ENCODE measurements at places on chromosomes 2 and 18.

GRCh38 chr2:193584522-193584938 is 1389.8 kb upstream of the TMEFF2 start:
- peak; percentile 75 for DNase-seq

DNA sequence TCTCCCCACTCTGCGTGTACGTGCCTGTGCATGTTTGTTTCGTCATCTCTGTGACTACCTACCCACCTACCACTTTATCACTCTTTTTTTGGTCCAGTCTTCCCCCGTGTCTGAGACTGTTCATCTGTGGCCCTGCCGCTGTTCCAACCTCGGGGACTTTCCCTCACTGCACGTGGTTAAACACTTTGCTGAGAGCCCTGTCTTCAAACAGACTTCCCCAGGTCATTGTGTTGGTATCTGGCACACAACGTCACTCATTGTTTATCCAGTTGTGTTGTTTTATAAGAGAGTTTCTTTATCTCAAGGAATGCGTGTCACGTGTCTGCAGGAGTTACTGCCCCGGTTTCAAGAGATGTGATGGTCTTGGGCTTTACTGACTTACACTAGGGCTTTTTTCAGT is 262.0 kb upstream of the RASGRP3 start:
- DNase-seq, result no peak

DNA sequence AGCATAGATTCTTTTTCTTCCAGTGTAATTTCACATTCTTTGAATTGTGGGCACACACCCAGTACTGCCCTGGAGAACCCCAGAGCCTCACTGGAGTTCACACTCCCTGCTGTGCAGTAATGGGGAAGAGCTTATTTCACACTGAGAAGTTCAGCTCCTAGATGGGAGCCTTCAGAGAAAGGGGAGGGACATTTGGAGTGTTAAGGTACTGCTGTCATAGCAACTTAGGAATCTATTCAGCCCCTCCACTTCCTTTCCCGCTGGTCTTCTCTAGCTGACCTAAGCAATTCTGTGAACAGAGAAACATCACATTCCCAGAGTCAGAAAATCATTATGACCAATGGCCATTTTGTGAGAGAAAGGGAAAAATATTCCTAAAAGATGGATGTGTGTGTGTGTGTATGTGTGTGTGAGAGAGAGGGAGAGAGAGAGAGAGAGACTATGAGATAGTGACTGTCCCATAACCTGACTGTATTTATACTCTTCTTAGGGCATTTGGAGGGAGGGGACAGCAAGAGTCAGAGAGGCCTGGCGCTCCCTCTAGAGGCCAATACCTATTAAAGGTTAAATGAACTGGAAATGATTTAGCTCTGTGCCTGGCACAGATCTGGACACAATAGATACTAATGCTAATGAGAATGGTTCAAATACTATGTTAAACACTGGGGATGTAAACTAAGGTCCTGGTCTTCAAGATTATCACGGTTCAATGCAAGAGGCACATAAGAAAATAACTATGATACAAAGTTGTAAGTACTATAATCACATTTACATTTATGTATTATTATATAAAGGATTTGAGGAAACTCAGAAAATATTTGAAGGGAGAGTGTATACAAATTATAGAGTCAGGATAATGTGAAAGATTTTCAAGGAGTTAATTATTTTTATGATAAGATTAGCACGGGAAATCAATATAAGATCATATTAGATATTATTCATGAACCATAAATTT is 41.5 kb upstream of the RPE start:
- DNase-seq, result peak; percentile 76

GRCh38 chr2:174350018-174350417 is 15.3 kb downstream of the SP9 start:
- DNase-seq, result no peak

- no peak for DNase-seq
Measured at GRCh38 chr2:134002391-134002790, 251.5 kb upstream of the MGAT5 start.

GRCh38 chr2:174340400-174341292 is 5.9 kb downstream of the SP9 start:
- DNase-seq, result peak; percentile 73

DNA sequence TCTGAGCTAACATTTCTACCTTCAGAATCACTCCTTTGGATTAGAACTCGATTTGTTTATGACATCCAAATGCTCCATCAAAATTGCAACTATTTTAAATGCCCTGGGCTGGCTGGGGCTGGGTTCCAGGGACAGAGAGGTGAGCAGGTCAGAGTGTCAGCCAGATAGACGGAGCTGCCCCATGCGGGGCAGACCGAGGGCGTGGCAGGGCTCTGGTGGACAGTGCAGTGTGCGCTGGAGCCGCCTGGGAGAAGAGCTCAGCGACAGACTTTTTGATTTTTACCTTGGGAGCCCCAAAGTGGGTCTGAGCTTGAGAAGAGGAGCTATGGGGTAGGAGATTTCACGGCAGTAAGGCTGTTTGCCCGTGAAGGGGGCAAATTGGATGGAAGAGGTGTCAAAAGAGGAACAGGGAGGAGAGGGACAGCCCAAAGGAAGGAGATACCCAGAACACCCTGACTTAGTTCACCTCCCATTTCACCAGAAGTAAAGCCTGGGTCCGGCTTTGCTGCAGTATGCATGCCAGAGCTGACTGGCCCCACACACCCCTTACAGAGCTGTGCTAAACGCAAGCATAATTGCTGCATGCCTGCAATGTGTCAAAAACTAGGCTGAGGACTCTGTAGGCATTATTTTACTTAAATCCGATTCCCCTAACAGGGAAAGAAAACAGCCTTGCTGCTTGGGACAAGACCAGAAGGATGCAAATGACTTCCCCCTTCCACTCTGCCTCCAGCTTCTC is 33.7 kb downstream of the EN1 start:
- no peak for DNase-seq

GRCh38 chr18:25896956-25897355 is 193.5 kb downstream of the SS18 start:
- no peak for DNase-seq

- no peak for DNase-seq
Measured at GRCh38 chr2:100206731-100207255, 64.4 kb upstream of the AFF3 start.

DNA sequence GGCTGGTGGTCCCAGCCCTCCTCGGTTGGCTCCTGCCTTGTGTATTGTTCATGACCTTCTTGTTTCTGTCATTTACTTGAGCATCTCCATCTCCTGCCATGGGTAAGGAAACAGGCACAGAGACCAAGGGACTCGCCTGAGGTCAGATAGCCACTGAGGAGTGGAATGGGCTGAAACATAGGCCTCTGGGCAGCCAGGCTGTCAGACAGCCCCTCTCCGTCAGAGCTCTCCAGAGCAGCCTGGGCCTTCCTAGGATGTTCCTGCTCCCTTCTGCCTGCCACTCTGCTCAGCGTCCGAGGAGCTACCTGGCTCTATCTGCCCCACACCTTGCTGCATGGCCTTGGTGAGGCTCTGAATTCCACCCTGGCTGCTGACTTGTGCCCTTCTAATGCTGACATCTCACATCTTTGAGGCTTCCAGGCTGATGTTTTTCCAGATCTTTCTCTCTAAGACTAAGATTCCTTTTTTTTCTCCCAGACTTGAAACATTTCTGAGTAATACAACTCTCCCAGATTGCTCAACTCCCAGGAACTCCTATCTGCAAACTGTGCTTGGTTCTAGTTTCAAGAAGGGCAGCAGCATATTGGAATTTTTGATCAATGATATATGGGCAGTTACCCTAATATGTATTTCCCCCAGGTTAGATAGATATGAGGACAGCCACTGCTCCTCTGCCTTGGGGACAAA is 67.7 kb downstream of the MCFD2 start:
- DNase-seq, result no peak

- no peak for DNase-seq
Measured at GRCh38 chr2:27809761-27810241, 38.3 kb downstream of the MRPL33 start.

DNA sequence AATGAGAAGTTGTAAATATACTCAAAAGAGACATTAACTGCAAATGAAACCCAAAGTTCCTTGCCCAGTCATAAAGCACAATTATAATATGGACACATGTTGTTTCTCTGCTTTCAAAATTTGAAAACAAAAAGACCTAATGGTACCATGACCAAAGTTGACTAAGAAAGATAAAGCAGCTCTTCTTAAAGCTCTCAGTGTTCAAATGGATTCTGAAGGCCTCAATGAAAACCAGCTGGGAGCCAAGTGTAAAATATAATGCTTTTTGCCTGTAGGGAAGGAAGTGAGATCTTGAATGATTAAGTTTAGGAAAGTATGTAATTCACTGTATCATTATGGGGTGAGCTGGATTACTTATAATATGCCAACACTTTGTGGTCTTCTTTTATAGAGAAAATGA is 178.6 kb downstream of the SATB2 start:
- no peak for DNase-seq

GRCh38 chr2:120947327-120947726 is 211.7 kb downstream of the GLI2 start:
- DNase-seq, result no peak

- no peak for DNase-seq
Measured at GRCh38 chr2:205934443-205934842, 151.5 kb downstream of the INO80D start.

- DNase-seq, result no peak
Measured at GRCh38 chr2:96700086-96700485, 39.8 kb downstream of the LMAN2L start.

DNA sequence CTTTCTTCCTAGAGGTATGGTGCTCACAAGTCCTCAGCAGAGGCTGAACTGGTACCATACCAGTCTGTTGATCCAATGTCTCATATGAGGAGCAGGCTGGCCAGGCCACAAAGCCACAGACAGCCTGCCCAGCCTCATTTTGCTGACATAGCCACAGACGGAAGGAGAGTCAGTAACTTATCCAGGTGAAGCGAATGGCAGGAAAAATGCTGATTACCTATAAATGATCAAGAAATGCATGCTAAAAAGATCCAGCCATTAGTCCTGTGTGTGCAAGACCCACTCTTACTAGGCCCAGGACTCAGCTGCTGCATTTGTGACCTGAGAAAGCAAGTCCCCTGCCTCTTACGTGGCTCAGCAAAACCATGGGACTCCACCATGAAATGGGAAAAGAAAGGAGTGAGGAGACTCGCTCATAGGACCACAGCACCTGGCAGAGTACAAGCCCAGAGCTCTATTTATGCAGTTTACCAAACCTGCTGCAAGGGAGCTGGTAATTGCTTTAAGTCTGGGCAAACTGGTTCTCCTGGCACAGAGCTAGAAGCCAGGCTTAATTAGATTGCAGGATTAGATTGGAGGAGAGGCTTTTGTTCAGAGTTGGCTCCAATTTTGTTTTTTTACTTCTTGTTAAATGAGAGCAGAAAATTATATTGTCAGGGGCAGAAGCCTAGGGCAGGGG is 19.0 kb downstream of the RHOB start:
- DNase-seq, result peak; percentile 52

- peak; percentile 10 for DNase-seq
Measured at GRCh38 chr2:74191596-74192380, 6.6 kb upstream of the MTHFD2 start.

GRCh38 chr2:195561116-195561921 is 95.7 kb upstream of the SLC39A10 start:
- DNase-seq, result no peak

DNA sequence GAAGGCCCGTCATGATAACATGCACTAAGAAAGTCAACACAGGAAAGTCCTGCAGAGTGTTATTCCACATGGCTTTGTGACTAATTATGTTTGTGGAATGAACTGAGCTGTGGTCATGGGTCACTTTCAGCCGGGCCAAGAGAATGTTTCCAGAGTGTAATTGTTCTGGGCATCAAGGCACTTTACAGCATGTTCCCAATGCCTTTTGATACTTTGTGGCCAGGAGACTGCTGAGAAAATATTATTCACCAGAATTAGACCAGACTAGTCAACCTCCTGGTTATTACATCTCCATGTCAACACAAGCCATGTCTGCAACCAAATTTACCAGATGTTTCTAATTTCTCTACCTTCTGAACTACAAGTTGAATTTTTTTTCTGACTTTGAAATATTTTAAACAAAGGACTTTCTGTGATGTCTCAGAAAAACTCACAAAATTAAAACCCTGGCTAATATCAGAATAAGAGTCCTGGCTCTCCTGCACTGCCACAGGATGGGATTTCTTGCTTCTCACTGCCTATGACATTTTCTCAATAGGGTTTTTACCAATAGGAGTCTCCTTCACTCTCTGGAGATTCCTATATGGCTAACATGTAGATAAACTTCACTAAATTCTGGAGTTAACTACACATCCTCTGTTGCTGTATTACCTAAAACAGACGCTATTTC is 90.6 kb upstream of the WDR75 start:
- DNase-seq, result no peak

DNA sequence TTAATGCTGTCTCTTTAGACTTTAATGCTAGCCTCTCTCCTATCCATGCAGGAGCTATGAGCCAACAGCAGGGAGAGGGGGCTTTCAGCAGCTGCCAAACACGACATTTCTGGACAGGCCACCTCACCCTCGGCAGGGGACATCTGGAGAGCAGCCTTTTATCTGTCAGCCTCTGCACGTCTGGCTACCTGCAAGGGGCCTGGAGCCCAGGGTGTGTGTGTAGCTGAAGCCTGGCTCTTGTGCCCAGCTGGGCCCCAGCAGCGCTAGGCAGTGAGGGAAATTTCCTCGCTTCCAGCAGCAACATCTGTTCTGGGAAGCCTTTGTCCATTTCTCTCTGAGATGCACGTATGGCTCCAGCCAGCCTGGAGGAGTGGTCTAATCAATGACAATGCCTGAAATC is 728.7 kb upstream of the ID2 start:
- no peak for DNase-seq

DNA sequence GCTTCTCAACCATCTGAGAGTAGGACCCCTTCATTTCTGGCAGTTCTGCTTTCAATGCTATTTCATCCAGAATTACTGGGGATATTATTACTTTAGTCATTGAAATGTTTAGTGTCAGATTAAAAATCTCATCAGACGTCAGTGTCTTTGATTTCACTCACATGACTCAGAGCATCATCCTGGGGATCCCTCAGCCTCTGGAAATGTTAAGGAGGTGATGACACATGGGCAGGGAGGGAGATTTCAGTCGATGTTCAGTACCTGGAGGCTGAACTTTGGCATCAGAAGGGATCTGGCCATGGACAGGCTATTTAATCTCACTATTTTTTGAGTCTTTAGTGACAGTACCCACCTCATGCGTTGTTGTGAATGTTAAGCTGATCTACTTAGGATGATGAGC is 39.1 kb downstream of the OSBPL6 start:
- DNase-seq, result no peak

DNA sequence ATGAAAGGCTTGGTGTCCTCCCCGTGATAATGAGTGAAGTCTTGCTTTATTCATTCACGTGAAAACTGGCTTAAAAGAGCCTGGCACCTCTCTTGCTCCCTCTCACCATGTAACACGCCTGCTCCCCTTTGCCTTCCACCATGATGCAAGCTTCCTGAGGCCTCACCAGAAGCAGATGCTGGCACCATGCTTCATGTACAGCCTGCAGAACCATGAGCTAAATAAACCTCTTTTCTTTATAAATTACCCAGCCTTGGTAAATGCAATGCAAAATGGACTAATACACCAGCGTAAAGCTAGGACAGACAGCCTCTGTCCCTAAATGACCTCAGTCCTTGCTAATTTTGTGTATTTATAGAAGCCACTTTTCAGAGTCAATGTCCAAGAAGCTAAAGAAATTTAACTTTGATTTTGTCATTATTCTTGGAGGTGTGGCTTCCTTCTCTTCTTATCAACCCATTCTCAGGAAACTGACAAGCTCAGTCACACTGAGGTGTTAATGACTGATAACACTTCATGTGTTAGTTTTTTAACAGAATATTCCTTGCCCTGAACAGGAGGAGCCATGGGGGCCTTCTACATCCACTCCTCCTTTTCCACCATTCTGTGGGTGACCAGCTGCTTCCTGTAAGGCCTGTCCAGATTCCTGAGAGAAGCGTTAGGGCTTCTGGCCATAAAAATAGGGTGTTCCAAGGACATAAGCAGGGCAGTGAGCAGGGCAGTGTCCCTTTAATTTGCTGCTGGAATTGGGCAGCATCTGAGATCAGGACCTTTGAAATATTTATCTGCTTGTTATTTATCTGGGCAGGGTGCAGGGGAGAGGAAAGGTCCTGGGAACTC is 38.0 kb upstream of the EPAS1 start:
- no peak for DNase-seq

All from islet precursor cell (in vitro differentiated cells).